ENCODE measurements at places on chromosomes 2 and 18.

GRCh38 chr2:127429291-127429690 is 11.1 kb downstream of the PROC start:
- no peak for DNase-seq

GRCh38 chr2:240238786-240239185 is 98.3 kb upstream of the OTOS start:
- DNase-seq: no peak

- no peak for DNase-seq
Observed at GRCh38 chr2:75454241-75454620, 106.5 kb downstream of the EVA1A start.

DNA sequence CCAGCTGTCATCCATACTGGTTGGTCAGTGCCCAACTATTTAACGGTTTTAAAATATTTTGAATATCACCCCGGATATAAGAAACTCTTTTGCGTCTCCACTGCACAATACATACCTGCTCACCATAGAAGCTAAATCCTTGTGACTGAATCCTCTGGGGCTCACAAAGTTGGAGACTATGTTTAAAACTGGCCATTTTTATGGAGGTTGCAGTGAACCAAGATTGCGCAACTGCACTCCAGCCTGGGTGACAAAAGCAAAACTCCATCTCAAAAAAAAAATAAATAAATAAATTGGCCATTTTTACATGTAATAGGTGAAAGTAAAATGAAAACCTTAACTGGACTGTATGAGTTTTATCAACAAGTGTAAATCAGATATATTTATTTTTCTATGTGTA is 55.6 kb upstream of the TMEM17 start:
- DNase-seq: no peak

GRCh38 chr2:182666674-182667314 is 49.3 kb upstream of the DNAJC10 start:
- DNase-seq: no peak

GRCh38 chr18:2480536-2480935 is 90.8 kb downstream of the METTL4 start:
- no peak for DNase-seq

DNA sequence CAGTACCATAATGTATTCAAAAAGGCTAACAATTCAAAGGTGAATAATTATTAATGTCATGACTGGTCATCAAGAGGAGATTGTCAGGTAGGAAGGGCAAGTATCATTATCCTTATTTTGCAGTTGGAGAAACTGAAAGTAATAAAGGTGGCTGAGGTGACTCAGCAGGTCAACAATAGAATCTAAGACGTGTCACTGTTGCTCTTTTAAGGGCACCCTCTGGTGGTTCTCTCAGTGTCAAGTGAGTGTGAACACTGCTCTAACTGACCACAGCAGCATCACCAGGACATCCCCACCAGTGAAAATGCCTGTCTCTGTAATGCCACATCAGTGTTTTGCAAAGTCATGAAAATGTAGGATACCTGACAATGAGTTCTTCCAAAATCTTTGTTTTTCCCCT is 69.7 kb downstream of the DCC start:
- no peak for DNase-seq

DNA sequence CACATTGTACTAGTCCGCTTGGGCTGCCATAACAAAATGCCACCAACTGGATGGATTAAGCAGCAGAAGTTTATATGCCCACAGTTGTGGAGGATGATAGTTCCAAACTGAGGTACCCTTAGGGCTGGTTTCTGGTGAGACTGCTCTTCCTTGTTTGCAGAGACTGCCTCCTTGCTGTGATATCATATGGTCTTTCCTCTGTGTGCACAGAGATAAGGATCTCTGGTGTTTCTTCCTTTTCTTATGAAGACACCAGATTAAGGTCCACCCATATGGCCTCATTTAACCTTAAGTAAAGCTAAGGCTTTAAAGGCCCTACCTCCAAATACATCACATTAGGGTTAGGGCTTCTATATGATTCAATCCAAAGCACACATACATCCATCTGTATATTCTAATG is 738.2 kb upstream of the GCFC2 start:
- no peak for DNase-seq

- no peak for DNase-seq
Observed at GRCh38 chr18:63267975-63268721, 51.4 kb downstream of the BCL2 start.

DNA sequence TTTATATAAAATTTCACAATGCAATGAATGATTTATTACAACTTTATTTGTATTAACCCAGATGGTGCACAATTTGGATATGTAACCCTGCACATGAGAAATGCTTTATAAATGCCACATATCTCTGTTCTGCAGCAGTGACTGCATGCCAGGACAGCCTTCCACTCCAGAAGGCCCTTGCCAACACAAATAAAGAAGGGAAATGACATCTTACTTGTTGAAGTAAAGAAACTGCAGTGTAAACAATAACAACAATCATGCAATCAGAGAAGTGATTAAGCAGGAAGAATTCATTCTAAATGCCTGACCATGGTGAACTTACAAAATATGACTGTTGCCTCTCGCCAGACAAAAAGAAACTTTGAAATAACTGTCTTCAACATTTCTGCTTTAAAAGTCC is 129.9 kb upstream of the CHST9 start:
- DNase-seq: no peak

GRCh38 chr2:21015281-21015645 is 28.6 kb downstream of the APOB start:
- DNase-seq: no peak

- DNase-seq: no peak
Observed at GRCh38 chr2:224711859-224712665, 4.1 kb downstream of the CCDC195 start.

DNA sequence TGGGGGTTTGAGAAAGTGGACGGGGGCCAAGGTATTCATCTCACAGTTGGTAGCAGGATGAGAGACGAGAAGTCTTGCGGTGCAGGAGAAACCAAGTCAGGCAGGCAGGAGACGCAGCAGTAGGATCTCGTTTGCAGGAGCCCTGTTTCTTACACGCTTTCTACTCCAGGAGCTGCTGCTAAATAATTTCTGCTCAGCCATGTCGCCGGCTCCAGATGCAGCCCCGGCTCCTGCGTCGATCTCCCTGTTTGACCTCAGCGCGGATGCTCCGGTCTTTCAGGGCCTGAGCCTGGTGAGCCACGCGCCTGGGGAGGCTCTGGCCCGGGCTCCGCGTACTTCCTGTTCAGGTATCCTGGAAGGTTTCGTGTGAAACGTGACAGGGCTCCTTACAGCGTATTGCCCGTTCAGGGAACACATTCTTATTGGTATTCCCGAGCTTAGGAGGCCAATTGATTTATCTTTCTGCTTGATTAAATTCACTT is 494 bp downstream of the ANKZF1 start:
- DNase-seq: no peak

DNA sequence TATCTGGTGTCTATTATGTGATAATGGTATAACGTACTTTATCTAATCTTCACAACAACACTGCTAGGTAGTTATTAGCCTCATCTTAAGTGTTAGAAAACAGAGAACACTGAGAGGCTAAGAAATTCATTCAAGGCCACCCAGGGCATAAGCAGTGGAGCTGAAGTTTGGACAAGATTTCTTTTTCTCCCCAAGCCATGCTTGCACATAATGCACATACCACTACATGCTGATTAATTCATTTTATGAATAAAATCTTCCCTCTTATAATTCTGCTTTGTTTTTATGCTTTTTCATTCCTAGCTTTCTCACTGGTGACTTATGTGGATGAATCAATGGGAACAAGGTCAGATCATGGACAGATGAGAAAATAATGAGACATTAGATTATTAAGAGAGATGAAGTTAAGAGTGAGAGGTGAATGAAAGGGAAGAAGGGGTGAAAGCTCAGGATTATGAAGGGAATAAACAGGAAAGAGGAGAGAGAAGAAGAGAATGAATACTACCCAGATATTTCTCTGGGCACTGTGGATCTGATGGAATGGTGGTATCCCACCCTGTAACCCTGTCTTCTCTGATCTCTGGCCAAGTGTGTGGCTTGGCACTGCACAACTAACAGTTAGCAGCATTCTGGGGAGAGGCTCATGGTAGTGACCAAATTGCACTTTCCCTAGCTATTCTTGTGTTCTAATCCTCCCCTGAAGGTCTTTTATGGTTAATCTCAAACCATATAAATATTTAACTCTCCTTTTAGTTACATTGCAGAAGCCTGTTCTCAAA is 17.7 kb upstream of the GALNT3 start:
- DNase-seq: no peak

DNA sequence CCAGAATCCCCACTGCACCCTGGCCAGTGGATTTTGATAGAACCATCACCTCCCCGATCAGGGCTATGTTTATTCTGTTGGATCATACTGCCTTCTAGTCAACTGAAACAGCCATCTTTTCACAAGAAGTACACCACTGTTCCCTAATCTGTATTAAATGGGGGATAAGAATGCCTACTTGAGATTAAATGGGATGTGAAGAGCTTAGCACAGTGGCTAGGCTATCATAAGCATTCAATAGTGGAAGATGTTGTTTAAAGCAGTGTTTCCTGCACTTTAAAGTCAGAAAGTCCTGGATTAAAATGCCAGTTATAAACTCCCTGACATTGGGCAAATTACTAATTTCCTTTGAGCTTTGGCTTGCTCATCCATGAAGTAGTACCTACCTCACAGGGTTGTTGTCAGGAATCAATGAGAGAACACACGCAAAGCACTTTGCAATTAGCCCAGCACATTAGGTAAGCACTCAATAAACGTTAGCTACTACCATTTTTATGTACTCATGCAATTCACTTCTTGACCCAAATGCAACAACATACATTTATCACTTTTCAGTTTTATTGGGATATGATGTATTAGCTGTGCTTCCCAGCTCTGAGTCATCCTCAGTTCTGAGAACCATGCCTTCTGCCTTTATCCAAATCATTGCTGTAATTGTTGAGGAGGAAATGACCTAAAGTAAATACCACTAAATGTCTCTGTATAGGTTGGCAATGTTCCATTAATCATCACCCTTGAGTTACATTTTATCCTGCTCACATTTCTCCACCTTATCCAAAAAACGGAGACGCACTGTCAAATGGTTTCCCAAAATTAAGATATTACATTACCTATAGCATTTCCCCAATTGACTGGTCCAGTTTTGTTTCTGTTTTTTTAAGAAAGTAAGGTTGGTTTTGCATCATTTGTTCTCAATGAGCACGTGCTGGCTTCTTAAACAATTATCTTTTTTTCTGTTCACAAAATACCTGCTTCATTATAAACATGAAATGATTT is 2.1 kb downstream of the TMEM247 start:
- no peak for DNase-seq

- no peak for DNase-seq
Observed at GRCh38 chr2:58107803-58108710, 61.5 kb downstream of the VRK2 start.

DNA sequence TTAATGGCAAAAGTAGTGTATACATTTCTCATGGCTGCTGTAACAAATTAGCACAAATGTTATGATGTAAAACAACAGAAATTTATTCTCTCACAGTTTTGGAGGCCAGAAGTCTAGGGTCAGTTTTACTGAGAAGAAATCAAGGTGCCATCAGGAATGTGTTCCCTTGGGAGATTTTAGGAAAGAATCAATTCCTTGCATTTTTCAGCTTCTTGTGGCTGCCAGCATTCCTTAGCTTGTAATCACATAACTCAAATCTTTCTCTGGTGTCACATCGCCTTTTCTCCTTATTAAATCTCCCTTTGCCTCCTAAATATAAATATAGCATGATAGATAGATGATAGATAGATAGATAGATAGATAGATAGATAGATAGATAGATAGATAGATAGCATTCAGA is 307.0 kb upstream of the REG3G start:
- no peak for DNase-seq

- DNase-seq: no peak
Observed at GRCh38 chr2:726169-726568, 49.0 kb upstream of the TMEM18 start.

GRCh38 chr2:35510636-35511035 is 844.9 kb upstream of the CRIM1 start:
- DNase-seq: no peak

- DNase-seq: no peak
Observed at GRCh38 chr2:63692002-63692606, 103.3 kb downstream of the MDH1 start.

DNA sequence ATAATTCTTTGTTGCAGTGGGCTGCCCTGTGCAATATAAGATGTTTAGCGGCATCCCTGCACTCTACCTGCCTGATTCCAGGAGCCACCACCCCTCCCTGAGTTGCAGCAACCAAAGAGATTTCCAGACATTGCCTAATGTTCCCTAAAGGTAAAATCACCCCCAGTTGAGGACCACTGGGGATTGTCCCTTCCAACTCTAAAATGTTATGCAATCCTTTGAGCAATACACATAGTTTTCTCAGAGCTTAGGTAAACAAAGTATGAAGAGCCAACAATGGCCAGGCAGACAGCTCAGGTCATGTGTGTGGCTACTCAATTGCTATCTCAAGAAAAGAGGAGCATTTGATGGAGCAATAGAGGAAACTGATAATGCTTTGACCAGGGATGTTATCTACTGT is 87.0 kb downstream of the XDH start:
- no peak for DNase-seq

- no peak for DNase-seq
Observed at GRCh38 chr2:42224422-42225067, 55.4 kb downstream of the EML4 start.

DNA sequence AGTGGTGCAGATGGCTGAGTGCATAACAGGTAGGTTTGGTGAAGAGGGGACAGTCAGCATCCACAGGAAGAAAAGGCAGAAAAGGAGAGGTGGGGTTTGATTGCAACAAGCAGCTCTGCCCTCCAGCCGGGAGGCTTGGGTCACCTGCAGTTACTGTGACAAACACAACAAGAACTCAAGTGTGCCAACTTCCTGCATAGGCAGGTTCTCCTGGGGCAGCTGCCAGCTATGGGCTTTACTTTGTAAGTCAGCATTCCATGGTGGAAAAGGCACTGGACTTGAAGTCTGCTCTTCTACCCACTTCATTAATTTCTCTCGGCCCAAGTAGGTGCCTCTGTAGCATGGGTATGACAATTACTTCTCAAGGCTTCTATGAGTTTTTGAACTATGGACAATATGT is 98.9 kb downstream of the MYT1L start:
- no peak for DNase-seq

GRCh38 chr18:24018299-24018886 is 3.8 kb downstream of the TTC39C start:
- DNase-seq: no peak

- no peak for DNase-seq
Observed at GRCh38 chr2:74188018-74188601, 9.4 kb upstream of the MOB1A start.

- no peak for DNase-seq
Observed at GRCh38 chr2:159938395-159938794, 124.0 kb downstream of the PLA2R1 start.

GRCh38 chr18:63508596-63508995 is 31.8 kb downstream of the SERPINB5 start:
- no peak for DNase-seq

DNA sequence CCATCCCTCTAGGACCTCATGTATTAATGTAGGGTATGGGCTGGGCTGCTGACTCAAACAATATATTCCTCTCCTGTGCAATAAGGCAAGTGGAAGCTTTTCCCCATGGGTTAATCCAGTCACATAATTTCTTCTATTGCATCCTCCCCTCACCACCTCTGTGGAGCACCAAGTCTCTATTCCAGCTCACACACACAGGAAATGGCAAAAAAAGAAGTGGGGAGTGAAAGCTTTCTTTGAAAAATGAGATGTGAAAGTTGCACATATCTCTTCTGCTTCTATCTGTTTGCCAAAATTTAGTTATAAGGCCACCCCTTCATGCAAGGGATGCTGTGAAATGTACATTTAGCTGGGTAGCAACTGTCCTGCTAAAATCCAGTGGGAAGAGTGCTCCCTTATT is 121.3 kb downstream of the CDC42EP3 start:
- no peak for DNase-seq

GRCh38 chr2:181038796-181039195 is 58.4 kb downstream of the UBE2E3 start:
- no peak for DNase-seq

GRCh38 chr2:211513446-211513845 is 957.0 kb downstream of the CPS1 start:
- no peak for DNase-seq
